ENCODE measurements at places on chromosomes 3 and 15.

- DNase-seq, result no peak
Observed at GRCh38 chr3:170056710-170057454, 19.1 kb downstream of the GPR160 start.

GRCh38 chr3:45870099-45870498, 16.2 kb upstream of the CCR9 start:
- DNase-seq, result peak; percentile 63

- DNase-seq, result no peak
Observed at GRCh38 chr3:162092751-162093150, 596.1 kb downstream of the OTOL1 start.

DNA sequence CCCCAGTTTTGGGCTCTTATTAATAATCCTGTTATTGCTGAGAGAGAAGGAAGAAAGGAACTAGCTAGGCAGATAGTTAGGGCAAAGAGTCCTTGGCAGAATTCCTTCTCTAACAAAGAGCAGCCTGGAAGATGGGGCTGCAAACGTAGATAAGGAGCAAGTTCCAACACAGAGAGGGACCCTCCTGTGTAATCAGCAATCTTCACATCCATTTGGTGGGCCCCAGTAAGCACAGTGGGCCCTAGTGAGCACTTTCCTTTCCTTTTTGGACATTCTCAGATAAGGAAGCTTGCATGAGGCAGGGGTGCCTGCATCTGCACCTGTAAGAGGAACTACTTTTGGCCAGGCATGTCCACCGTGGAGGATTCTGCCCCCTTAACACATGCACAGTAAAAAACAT, 119.6 kb upstream of the SGO1 start:
- no peak for DNase-seq

GRCh38 chr3:8879347-8879944, 83.8 kb downstream of the RAD18 start:
- no peak for DNase-seq

- no peak for DNase-seq
Observed at GRCh38 chr3:133882986-133883586, 12.6 kb downstream of the RAB6B start.

DNA sequence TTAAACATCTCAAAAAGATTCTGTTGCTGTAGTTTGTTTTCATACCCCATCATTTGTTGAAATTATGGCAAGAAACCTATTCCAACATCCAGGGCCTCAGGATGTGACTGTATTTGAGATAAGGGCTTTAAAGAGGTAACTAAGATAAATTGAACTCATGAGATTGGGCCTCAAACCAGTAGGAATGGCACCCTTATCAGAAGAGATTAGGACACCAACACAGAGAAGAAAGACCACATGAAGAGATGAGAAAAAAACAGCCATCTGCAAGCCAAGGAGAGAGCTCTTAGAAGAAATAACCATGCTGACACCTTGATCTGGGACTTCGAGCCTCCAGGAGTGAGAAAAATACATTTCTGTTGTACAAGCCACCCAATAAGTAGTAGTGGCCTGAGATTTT, 157.7 kb downstream of the CGGBP1 start:
- DNase-seq, result no peak

DNA sequence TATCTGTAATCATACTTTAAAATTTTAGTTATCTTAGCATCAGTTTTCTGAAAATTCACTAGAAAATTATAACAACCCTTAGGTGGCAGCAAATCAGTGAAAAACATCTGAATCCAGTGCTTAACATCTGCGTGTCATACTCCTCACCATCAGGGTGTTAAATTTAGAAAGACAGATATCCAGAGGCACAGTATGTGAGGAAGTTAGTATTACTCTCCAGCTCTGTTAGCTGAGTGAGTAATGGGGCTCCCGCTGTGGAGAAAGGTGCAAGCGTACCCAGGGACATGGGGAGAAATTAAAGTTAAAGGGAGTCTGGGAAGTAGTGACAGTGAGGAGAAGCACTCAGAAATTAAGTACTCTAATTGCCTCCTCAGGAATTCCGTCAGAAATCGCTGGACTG, 50.9 kb downstream of the CEP63 start:
- no peak for DNase-seq

GRCh38 chr3:158753854-158754253, 21.6 kb upstream of the RARRES1 start:
- no peak for DNase-seq

DNA sequence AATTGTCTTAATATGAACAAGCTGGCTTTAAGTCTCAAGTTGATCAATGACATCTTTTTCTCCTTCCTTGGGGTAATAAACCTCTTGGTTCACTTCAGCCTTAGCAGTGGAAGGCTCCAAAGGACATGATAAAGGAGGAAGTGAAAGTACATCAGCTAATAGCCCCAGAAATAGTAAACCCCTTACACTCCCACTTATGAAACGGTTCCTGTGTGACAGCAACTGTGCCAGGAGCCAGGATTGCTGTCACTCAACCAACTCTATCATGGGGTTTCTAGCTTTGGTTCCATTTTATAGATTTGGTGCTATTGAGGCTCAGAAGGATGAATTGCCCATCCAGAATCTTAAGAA, 216.7 kb downstream of the ABHD5 start:
- DNase-seq, result no peak

- DNase-seq, result no peak
Observed at GRCh38 chr15:38454696-38455090, 766 bp downstream of the FAM98B start.

GRCh38 chr15:80832686-80833085, 53.5 kb downstream of the CEMIP start:
- DNase-seq, result no peak

Measured in CD4-positive, alpha-beta T cell (primary cell).